G401 (cell line): ENCODE measurements at places on chromosomes 11 and 22. TPM values are rescaled to one million over a fixed set of nuclear protein-coding genes. Genes with fewer than 3 reads are reported as not detected.
A peak's percentile ranks its signal among the peaks of the same experiment; 100 is the strongest.

The CABP4 gene
- total RNA-seq = not detected in 2 replicates

GRCh38 chr11:83051760-83052671, 19.7 kb downstream of the RAB30 start:
- DNase-seq = peak; percentile 81

DNA sequence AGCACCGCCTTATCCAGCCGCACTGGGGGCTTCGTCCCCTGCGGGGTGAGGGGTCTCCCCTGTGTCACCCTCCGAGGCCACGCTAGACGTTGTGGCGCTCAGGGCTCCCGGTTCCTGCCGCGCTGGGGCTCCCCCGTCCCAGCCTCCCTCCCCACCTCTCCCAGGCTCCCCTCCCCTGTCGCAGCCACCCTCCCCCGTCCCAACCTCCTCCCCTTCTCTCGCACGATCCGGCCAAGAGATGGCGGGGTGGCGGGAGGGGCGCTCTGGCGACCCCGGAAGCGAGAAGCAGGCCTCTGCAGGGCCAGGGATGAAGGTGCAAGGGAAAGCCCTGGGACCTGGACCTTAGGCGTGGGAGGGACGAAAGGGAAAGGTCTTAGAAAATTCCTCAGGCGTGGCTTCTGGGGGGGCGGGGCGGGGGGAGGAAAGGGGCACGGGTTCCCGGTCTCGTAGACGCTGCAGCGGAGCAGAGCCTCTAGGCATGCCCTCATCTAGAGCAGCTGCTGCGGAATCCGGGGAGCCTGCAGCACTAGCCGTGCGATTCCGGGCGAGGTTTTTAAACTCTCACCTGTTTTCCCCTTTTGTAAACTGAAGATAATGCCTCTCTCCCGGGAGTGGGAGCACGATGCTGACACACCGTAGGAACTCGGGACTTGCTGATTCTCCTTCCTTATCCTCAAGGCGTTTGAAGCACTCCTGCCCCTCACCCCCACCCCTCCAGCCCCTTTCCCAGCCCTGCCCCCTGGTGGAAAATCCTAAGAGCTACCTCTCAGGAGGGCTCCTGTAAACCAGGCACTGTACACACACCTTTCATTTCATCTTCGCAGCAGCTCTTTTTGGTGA, 14.4 kb downstream of the KCNJ5 start:
- no peak for DNase-seq

- DNase-seq = no peak
Observed at GRCh38 chr11:43921561-43922294, 20.7 kb upstream of the C11orf96 start.

DNA sequence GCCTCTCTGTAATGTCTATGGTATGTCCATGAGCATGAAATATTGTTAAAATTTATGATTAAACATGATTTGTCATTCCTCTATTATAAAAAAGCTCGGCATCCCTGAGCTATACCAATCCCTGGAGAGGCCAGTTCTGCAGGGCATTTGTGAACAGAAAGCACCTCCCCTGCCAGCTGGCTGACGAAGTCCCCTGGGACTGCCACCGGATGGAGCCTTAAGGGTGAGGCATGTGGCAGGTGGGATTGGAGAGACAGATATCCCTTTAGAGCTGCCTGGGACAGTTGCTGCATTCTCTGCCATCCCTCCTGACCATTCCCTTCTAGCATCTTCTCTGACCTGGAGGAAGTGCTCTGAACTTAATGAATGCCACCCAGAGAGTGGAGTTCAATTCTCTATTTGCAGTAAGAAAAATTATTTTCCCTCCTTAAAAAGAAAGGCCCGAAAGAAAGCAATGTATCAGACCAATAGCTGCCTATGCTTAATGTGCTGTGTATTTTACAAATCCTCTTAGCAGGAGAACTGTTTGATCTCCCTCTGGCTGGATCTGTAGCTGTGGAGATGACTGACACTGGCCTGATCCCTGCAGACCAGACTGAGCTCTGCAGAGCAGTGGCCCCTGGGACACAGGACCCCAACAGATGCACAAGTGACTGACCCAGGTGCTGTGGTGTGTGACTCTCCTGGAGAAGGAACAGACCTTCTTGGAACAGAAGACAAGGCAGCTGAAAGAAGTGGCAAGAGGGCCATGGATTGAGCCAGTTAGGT, 219.0 kb upstream of the NAV2 start:
- no peak for DNase-seq

DNA sequence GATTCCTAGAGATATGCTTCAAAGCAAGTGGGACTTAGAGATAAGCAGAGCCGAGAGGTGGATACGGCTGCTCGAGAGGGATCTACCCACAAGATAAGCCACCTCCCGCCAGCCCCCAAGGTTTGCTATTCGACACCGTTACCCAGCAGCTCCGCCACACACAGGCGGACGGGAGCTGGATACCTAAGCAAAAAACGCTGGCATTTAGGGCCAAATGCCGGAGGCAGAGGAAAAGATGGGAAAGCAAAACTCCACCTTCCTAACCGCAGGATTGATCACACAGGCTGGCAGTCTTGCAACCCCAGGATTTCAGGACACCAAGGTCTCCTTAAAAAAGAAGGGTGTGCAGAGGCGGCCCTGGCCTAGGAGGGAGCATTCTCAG, 709 bp downstream of the FTH1 start:
- peak; percentile 62 for DNase-seq

DNA sequence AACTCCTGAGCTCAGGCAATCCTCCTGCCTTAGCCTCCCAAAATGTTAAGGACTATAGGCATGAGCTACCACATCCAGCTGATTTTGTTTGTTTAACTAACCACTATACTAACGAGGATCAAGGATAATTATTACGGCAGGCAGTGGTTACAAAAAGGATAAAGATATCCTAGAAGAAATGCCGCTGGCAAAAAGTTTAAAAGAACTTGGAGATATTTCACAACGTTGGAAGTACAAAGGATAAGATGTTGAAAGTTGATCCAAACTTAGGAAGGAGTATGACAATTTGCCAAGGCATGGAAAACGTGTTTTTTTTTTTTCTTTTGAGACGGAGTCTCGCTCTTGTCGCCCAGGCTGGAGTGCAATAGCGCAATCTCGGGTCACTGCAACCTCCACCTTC, 13.4 kb downstream of the AP5B1 start:
- DNase-seq = no peak

- peak; percentile 84 for DNase-seq
Observed at GRCh38 chr11:75562048-75562835, at the start of gene SERPINH1. Gene SERPINH1 (plus strand): TSS chr11:75562253. CDS start chr11:75566350, 4,097 bp downstream.

- DNase-seq = no peak
Observed at GRCh38 chr11:66704659-66705360, 24.2 kb downstream of the SPTBN2 start.

GRCh38 chr11:102495161-102496042, 35.1 kb downstream of the MMP7 start:
- DNase-seq = peak; percentile 79

- no peak for DNase-seq
Observed at GRCh38 chr11:75911459-75911858, 96.4 kb downstream of the UVRAG start.

DNA sequence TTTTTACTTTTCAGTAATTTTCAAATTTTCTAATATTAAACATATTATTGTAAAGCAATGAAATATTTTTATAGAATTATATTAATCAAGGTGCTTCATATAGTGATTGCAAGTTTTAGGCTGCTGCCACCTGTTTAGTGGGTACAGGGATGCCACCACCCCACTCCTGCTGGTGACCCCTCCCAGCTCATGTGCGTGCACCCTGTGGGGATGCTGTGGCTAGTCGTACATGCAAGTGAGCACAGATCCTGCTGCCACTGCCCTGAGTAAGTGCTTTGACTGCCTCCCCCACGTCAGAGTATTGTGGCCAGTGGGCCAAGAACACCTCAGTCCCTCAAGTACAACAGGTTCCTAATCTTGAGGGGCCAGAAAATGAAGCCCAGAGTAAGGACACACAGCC, 320.1 kb upstream of the DDI1 start:
- DNase-seq = no peak

DNA sequence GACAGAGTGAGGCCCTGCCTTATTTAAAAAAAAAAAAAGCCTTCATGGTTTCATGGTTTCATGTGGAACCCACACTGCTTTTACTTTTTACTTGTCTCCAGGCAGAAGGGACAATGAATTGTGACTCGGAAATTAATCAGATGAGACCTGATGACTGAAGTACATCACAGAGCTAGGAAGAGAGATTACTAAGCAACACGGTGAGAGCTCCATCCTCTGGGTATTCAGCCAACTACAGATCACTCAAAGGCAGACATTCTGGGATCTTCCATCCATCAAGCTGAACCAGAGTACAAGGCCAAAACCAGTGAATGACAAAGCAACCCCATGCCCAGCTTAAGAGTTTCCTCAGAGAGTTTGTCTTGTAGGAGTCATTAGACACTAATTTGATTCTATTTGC, 433.2 kb downstream of the SOX6 start:
- no peak for DNase-seq
